ENCODE measurements at places on chromosomes 12 and 14.

GRCh38 chr12:9244894-9245293 is 36.7 kb upstream of the PZP start:
- no peak for DNase-seq

GRCh38 chr14:86646125-86646524 is 1116.2 kb downstream of the FLRT2 start:
- no peak for DNase-seq

DNA sequence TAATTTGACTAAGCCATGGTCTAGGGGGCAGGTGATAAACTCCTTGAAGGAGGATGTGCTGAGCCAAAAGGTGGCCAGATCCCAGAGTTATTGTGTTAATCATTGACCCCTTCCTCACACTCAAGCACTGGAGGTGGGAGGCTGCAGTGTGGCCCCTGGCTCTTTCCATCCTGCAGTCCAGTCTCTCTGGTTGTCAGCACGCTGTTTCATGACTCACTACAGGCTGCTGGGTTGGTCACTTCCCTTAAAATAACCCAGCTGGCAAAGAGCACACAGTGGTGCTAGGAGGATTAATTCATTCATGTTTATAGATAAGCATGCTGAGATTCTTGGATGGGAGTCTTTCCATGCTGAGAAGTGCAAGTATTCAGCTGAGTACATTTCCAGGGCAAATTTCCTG is 228.9 kb downstream of the ANO2 start:
- DNase-seq = no peak

DNA sequence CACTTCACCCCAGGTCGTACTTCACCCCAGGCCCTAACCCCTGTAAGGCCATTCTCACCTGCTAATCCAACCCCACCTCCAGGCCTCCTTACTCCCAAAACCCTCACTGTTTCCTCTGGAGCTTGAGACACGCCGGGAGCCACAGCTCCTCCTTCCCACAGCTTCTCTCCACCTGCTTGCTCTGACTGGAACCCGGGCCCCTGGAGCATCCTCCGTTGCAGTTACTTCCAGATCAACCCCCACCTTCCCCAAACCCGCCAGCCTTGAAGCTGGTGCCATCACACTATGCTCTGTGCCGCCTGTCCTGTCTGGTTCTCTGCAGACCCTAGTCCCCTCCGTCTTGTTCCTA is 34.6 kb upstream of the PPP2R5C start:
- DNase-seq = no peak

DNA sequence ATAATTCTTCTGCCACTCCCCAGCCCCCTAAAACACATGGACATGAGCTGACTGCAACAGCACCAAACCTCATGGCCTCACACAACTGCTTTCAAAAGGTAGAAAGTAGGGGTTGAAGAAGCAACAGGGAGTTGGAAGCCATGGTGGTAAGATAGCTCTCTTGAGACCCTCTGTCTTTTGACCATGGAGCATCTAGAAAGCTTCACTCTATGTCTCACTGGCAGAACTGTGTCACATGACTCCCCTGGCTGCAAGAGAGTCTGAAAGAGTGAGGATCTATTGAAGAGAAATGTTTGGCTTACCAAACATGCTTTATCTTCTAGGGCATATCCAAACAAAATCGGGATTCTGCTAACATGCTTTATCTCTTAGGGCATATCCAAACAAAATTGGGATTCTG is 142.9 kb upstream of the WSCD2 start:
- no peak for DNase-seq

DNA sequence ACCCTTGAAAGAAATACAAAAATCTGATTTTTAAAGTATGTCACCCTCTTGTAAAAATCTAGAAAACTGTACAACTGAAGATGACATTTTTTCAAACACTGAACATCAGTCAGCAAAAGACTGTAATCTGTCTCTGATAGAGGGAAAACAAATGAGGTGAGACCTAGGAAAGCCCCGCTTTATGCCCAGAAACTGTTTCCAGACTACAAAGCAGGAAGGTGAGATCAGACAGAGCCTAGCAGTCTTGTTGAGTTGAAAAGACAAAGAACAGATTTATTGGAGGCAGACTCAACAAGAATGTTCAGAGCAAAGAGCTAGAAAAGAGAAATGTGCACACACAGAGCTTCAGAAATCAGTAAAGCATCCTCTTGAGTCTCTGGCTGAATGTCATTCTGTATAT is 873.6 kb downstream of the LRFN5 start:
- DNase-seq = no peak

Data from right renal pelvis (tissue), 4 donors.